ENCODE measurements at places on chromosomes 13 and 19.

DNA sequence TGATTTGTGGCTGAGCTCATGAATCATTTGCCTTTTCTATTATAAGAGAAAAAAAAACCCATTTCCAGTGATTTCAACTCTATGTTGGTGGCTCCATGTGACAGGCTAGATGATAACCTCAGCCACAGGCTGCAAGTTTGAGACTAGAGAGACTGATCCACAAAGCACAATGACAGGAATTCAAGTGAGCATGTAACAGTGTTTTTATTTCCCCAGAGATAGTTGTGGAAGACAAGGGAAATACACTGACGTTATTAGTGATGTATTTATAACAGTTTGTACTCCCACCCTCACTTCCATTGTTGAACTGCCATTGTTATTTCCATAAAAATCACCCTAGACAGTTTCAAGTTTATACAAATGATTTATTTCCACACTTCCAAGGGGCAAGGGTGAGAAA is 27.9 kb upstream of the EDNRB start:
- DNase-seq, result no peak

DNA sequence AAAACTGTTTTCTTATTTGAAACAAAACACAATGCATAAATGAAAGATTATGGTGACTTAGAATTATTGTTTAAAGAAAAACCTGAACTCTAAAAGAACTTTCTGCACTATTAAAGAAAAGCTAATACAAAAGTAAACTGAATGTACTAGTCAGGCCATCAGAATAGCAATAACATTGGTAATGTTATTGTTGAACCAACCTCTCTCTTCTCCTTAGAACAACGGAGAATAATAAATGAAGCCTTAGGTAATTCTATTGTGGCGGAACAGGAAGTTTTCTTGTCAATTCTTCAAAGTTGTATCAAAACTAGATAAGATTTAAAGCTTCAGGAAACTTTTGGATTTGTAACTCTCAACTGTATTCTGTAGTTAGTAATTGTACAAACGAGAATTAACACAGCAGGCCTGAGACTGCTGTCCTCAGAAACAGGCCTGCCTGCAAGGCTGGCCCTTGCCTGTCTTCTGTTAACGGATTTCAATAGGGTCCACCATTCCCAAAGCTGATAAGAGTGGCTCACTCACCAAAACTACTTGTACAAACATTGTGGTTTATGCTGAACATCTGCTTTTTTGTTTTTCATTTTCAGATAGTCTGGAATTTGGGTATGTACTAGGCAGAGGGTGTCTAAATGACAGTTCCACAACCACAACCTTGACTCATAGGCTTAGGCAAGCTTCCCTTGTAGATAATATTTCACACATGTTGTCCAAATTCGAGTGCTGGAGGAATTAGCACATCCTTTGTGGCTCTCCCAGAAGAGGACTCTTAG is 825.8 kb downstream of the GPC5 start:
- DNase-seq, result no peak

DNA sequence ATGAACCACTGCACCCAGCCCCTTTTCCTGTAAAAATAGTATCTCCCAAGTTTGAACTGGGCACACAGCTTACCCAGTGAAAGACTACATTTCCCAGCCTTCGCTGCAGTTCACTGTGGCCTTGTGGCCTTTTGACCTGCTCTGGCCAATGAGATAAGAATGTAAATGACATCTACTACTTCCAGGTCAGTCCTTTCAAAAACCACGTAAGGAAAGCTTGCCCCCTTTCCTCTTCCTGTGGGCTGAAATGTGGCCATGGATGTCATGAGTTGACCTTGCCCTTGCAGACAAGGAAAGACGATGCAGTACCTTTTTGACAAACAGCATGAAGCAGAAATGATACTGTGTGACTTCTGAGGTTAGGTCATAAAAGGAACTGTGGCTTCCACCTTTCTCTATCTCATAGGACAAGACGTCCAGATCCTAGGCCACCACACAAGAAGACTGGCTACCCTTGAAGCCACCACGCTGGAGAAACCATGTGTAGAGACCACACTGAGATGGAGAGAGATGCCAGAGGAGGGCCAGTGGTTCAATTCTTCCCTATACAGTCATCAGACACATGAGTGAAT is 19.9 kb downstream of the ACER1 start:
- no peak for DNase-seq

DNA sequence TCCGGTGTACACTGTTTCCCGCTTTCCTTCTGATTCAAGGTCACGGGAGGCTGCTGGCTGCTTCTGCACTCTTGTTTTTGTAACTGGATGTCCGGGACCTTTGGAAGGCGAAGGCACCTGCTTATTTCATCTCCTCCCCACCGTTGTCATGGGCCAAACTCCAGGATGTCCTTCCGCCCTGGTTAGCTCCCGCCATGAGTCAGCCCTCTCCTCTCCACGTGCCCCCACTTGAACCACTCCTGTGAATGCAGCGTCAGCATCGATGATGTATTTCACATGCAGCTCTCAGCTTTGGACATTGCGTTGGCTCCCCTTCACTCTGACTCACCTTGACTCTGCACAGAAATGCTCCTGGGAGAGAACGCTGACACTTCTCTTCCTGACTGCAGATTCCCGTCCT is 5.5 kb upstream of the GALP start:
- no peak for DNase-seq

DNA sequence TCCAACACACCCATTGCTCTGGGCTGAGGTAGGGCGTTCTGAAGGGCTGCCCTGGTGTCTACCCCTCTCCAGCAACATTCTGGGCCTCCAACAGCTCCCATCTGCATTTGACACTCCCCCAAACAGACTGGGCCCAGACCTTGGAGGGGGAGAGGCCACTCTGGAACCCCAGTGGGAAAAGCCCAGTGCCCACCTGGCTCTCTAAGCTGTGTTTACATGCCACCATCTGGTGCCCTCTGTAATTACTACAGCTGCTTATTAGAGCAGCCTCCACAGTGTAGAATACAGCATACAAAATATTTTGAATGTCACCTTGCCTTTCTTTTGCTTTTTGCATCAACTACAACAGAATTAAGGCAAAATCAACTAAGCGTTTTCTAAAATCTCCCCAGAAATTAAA is 35.8 kb upstream of the TM9SF2 start:
- DNase-seq, result no peak

DNA sequence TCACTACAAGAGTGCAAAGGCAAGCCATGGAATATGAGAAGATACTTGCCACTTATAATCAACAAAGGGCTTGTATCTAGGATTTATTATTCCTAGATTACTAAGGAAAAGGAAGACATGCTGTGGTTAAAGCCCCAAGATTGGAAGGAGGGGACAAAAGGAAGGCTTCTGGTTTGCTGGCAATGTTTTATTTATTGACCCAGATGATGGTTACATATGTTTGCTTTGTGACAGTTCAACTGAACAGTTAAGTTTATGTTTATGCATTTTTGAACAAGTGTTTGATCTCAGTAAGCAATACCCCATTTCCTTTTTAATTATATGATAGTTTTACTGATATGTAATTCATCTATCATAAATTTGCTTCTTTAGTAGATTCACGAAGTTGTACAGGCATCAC is 40.3 kb downstream of the CDADC1 start:
- DNase-seq, result no peak

- no peak for DNase-seq
Observed at GRCh38 chr13:79365981-79366380, 40.1 kb downstream of the RBM26 start.

GRCh38 chr13:26024558-26024957 is 27.3 kb downstream of the SHISA2 start:
- no peak for DNase-seq
